ENCODE measurements at places on chromosomes 3 and 15.

DNA sequence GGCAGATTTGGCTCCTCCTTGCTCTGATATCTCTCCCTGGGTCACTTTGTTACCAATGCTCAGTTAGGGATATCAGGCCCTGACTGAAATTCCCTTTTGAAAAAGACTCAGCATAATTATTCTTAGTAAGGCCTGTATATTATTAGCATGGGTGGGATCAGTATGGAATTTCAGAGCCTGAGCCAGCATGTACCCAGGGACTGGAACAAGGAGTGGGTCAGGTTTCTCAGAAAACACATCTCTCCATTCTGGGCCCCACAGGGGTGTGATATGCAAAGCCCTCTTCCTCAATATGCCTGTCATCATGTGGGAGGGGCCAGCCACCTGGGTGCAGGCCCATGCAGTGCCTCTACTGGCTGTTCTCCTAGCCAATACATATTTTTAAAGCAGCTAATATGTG, 423.2 kb downstream of the EPHB1 start:
- DNase-seq = no peak

DNA sequence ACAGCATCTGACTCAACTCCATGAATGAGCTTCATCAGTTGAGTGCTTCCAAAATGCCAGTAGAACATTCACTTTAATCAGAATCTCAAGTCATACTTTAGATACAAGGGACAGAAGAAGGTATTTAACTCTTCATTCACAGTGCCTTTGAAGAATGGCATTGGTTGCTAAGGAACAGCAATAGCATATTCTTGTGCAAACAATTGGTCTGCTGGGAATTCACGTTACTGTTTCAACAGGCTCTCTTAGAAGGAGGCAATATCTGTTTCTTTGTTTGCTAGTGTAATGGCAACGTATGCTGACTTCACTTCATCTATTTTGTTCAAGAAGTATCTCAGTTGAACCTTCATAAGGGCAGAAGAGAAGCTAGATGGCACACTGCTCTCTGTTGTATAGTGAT, 113.9 kb downstream of the TMEM108 start:
- DNase-seq = no peak

DNA sequence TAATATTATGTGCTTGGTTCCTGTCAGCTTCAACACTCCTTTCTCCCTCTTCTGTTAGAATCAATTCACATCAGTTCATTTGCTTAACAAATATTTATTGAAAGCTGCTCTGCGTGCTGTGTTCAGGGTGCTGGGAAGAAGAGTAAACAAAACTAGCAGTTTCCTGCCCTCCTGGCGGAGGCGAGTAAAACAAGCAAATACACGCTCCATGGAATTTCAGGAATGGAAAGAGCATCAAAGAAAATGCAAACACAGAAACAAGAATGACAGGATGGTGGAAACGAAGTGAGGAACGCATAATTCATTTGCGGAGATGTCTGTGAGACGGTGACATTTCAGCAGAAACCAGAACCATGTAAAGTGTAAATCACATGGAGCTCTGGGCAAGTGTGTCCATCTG, 49.4 kb upstream of the SPTSSB start:
- DNase-seq = no peak

GRCh38 chr3:24680214-24680967, 185.7 kb upstream of the THRB start:
- DNase-seq = peak; percentile 25

- DNase-seq = no peak
Observed at GRCh38 chr3:127961124-127961523, 46.1 kb downstream of the KBTBD12 start.

GRCh38 chr3:25427942-25428788, at the start of gene RARB:
Gene RARB (plus strand): TSS chr3:25428263. CDS start chr3:25428732, 469 bp downstream.
- peak; percentile 70 for DNase-seq

- peak; percentile 2 for DNase-seq
Observed at GRCh38 chr15:31752065-31752762, 278.1 kb upstream of the CHRNA7 start.

- DNase-seq = peak; percentile 100
Observed at GRCh38 chr15:38996111-38996631, 431.6 kb upstream of the RASGRP1 start.
